ENCODE measurements at places on chromosomes 13 and 19.

- no peak for DNase-seq
These were observed 98.7 kb downstream of the FAM216B start for GRCh38 chr13:42880056-42880605.

- DNase-seq, result no peak
These were observed 6.6 kb upstream of the ZNF329 start for GRCh38 chr19:58157045-58157728.

DNA sequence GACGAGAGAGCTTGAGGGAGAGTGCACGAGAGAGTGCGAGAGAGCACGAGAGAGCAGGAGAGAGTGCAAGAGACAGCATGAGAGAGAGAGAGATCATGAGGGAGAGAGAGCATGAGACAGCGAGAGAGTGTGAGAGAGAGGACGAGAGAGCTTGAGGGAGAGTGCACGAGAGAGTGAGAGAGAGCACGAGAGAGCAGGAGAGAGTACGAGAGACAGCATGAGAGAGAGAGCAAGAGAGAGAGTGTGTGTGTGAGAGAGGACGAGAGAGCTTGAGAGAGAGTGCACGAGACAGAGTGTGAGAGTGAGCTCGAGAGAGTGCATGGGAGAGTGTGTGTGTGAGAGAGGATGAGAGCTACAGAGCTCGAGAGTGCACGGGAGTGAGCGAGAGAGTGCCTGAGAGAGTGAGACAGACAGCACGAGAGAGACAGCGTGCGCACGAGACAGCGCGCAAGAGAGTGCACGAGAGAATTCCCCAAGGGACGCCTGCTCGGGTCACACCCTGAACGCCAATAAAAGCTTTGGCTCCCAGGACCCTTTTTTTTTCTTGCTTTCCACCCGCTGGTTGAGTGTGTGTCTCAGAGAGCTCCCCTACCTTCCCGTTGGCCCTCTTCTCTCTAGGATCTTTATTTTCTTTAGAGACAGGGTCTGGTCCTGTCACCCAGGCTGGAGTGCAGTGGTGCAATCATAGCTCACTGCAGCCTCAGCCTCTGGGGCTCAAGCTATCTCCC is 3.7 kb downstream of the CD70 start:
- DNase-seq, result no peak

GRCh38 chr19:13033819-13034611 is 38.7 kb downstream of the NFIX start:
- no peak for DNase-seq

- DNase-seq, result no peak
These were observed 6.3 kb downstream of the TMEM161A start for GRCh38 chr19:19131989-19132388.

Measured in epithelial cell of prostate (primary cell).